NAMALWA (cell line): ENCODE measurements at places on chromosomes 7 and 10.

GRCh38 chr7:141577043-141577839, 26.0 kb downstream of the AGK start:
- no peak for DNase-seq

DNA sequence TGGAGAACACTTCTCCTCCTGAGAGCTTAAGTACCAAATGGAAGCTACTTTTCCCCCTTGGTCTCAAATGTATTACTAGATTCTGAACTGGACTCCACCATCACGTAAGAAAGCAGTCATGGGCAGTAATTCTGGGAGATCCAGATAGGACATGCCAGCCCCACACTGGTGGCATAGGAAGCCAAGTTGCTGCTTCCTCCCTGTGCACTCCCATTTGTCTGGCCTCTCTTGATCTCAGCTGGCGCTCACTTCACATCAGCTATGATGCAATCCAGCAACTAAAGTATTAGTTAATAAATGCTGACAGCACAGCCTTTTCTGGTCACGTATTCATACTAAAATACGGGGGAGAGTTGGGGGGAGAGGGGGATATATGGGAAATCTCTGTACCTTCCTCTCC, 3.4 kb upstream of the IL6 start:
- DNase-seq, result no peak

DNA sequence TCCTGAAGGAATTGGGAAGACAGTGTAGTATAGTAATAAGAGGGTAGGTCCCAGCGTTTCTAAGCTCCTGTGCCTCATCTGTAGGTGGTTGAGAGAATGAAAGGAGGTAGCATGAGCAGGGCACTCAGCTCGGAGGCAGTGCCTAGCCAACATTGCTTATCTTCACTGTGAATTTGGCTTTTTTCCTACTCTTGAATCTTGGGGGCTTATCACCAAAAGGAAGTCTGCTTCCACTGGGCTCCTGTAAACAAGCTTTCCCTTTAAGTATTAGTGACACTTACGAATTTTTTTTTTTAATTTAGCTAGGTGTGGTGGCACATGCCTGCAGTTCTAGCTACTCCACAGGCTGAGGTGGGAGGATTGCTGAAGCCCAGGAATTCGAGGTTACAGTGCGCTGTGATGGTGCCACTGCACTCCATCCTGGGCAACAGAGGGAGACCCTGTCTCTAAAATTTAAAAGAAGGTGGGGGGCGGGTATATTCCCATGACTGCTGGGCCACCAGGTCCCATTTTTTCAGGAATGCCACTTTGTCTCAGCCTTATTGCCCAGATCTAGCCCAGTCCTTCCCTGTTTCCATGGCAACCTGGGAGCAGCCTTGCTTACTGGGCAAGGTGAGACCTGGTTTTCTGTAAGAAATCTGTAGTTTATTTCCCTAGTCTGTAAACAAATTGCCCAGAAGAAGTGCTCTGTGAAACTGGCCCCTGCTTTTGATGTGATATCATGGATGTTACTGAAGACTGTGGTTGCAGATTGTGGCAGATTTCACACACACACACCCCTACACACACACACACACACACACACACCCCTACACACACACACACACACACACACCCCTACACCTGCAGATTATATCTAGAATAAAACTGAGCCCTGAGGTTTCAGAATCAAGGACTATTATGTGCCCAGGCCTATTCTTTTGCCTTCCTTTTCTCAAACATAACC, 19.4 kb downstream of the OGDH start:
- DNase-seq, result no peak

DNA sequence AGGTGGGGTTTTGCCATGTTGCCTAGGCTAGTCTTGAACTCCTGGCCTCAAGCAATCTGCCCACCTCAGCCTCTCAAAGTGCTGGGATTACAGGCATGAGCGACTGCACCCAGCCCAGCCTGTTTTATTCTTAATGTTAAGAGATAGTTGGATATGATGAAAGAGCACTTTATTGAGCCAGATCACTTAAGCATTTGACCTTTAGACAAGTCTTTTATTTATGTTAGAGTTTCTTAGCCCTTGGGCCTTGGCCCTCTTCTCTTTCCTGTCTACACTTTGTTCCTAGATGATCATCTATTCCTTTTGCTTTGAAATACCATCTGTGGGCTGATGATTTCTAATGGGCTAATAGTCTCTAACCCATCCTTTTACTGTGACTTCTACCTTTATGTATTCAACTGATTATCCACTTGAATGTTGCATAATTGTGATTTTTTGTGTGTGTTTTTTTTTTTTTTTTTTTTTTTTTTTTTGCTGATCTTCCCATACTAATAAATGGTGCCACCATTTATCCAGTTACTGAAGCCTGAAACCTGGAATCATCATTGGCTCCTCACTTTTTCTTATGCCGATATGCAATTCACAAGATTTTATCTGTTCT, 34.8 kb downstream of the BTRC start:
- DNase-seq, result no peak

DNA sequence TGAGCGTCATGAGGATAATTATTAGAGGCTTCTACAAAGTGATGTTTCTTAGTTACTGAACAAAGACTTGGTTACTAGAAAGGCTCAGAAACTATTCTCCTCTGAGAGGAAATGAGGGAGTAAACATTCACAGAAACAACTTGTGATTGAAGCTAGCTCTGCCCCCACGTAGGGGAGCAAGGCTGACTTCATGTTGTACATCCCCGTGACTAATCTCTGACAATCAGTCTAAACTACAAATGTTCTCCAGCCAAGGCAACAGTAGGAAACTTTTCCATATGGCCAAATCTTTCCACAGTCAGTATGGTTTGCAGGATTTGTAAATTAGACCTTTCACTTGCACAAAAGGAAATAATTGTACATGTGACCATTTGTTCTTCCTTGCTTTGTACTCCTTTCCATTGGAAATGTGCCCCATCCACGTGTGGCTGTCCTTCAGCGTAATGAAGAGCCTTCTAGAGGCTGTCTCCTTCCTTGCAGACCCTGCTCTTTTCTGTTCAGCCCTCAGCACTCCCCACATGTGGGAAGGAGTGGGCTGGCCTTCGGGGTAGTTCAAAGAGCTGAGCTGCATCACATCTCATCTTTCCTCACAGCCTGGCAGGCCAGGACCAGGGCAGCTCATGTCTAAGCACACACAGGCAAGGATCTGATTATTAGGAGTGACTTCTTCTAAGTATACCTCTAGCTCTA, 93.5 kb downstream of the PCGF5 start:
- no peak for DNase-seq

DNA sequence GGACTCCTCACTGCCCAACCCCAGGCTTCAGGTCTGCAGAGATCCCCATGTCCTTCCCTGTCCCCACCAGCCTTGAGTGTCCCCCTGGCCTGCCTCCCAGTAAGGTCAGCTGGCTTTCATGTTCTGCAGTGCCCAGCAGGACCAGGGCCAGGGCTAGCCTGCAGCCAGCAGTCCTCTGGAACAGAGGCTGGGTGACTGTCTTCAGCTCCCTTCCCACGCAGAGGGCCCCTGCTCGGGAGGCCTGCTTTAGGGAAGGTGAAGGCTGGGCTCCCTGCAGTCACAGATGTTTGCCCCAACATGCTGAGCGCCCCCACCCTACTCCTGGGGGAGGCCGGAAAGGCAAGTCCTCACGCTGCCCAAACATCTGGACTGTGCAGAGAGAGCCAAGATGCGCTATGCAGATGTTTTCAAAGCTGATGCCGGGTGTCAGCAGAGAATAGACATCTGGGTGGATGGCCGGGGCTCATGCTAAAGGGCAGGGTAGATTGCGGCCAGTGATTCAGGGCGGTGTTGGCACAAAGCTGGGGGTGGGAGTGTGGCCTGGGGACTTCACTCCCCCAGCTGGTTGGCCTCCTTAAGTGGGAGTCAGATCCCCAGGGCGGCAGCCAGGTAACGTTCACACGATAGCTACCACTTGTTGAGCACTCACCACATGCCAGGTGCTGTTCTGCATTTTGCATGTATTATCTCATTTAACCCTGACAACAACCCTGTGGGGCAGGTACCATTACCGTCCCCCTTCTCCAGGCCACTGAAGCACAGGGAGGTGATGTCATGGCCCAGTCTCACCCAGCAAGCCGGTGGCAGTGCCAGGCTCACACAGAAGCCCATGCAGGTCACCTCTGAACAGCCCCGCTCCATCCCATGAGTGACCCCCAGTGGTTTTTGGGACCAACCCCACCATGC, 71.2 kb upstream of the COL13A1 start:
- DNase-seq, result no peak

- no peak for DNase-seq
These were observed 10.1 kb upstream of the SLF2 start for GRCh38 chr10:100902622-100903021.

- no peak for DNase-seq
These were observed 527.6 kb upstream of the SORCS1 start for GRCh38 chr10:107692072-107692471.

GRCh38 chr10:1274701-1275544, 218.7 kb downstream of the WDR37 start:
- no peak for DNase-seq

GRCh38 chr7:154306036-154306435, 253.8 kb downstream of the DPP6 start:
- DNase-seq, result no peak

- peak; percentile 80 for DNase-seq
These were observed 1.3 kb downstream of the MBLAC1 start for GRCh38 chr7:100127866-100128636.

DNA sequence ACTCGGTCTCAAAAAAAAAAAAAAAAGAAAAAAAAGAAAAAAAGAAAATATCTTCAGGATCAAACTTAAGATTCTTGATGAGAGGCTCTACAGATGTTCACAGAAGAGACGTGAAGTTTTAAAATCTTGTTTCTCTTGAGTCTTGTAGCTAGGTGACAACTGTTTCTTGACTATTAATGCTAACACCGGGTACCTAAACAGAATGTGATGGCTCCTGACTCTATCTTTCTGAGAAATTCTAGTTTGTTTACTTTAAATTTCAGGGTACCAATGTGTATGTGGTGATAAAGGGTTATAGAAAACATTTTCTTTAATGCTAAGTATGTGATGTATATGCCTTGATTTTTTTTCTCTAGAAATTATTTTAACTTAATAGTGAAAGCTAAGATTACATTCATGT, 61.0 kb downstream of the DAGLB start:
- no peak for DNase-seq

DNA sequence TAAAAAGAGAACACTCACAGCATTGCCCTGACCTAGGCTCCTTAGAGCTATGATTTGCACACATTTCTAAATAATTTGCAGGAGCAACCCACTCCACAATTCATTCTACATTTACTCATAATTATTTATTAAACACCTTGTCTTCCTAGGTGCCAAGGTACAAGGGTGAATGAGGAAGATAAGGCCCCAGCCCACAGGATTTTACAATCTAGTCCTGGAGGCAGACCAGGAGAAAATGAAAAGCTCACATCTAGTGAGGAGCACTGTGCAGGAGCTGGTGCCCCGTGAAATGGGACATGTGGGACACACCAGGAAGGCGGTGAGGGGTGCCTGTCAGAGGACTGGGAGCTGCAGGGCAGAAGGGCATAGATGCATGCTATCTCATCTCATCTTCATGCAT, 59.7 kb upstream of the LRRC18 start:
- DNase-seq, result no peak

DNA sequence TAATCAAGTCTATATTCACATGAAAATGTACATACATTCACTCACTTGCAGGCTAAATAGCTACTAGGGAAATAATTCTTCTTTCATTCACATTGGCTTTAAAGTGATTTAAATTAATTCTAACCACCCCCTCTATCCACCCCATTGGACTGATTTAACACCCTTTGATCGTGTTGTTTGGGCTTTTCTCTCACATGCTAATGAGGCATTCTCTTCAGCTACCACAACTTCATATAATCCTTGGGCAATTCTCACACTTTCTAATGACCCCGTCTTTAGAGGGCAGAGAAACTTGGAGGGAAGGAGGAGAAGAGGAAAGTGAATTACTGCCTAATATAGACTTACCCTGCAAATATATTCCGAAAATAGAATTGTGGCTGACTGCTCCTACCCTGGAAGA, 24.6 kb downstream of the GRM3 start:
- no peak for DNase-seq

DNA sequence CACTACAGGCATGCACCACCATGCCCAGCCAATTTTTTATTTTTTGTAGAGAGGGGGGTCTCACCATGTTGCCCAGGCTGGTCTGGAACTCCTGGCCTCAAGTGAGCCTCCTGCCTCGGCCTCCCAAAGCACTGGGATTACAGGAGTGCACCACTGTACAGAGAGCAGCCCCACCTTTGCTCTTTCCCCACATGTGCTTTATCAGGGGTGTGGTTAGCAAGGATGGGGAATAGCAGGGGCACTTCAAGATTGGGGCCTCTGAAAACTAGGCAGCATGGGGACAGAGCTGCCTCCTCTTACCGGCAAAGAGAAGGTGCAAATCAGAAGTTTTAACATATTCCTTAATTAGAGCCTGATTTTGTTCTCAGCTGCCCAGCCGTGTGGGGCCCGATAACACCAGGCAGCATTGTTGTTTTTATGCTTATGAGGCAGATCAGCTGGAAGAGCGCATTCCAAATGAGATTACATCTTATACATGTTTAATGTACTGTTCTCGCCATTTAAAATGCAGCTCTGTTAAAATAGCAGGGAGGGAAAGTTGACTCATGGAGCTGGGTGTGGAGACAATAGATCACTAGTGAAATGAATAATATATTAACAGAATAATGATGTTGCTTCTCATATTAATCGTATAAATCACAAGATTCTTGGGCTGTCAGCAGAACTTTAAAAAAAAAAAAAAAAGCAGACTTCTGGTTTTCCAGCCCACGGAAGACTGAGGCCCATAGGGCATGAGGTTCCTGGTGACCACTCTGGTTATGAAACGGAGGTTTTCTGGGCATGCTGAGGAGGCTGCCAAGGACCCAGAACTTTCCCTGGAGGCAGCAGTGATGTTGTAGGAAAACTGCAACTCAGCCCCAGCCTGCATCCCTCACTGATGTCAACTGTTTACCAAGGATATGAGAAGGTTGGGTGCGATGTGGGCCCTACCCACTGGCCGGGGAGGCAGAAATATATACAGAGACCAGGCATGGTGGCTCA, 62.5 kb downstream of the TMEM130 start:
- DNase-seq, result no peak

DNA sequence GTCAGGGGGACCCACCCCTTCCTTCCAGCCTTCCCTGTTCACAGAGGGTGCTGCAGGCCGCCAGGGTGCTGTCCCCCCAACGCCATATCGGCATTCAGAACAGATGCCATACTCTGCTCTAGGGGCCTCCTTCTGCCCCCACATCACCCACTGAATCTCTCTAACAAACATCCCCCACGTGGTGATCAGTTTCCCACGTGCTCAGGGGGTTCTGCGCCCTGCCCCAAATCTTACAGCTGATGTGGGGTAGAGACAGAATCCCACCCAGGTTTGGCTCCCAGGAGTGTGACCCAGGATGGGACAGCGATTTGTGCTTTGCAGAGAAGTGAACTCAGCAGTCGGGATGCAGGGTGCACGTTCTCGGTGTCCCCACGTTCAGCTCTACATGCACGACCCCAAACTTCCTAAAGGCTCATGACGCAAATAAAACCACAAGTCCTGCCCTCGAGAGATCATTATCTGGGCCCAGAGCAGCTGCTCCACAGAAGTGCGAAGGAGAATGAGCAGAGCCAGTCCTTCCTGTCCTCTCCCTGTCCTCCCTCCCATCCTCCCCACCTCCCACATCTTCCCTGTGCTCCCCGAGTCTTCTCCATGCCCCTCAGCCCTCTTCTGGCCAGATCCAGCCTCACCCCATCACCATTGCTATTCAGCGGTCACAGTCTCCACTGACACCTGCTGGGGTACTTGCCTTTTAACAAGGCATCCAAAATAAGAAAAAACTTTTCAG, 423.4 kb downstream of the DNAJB6 start:
- peak; percentile 31 for DNase-seq
